Neural crest cell (in vitro differentiated cells): ENCODE measurements at places on chromosomes 6 and 20. TPM values are rescaled to one million over a fixed set of nuclear protein-coding genes. Genes with fewer than 3 reads are reported as not detected.

- no peak for DNase-seq
Measured at GRCh38 chr6:108751851-108752732, 96.1 kb upstream of the ARMC2 start.

LRFN2 gene
- total RNA-seq = 0.14 TPM in 1 of 2 replicates, not detected in the other

- no peak for DNase-seq
Measured at GRCh38 chr6:117771403-117771802, 96.1 kb downstream of the NUS1 start.

KCNS1 gene
- not detected in 2 replicates for total RNA-seq

GRCh38 chr20:55471052-55472006, 534.0 kb downstream of the CBLN4 start:
- DNase-seq = no peak

DNA sequence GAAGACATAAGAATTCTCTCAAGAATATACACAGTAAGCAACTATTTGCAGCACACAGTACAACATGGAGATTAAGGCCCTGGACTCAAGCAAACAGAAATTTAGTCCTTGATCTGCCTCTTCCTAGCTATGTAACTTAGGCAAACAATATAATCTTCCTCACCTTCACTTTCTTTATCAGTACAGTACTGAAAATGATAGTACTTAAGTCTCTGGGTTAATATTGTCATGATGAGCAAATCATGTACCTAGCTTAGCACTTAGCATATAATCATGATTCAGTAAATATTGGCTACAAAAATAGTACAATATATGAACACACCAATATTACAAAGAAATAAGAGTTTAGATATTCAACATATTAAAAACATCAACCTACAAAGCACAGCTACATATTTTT, 320.5 kb downstream of the HACE1 start:
- DNase-seq = no peak

DNA sequence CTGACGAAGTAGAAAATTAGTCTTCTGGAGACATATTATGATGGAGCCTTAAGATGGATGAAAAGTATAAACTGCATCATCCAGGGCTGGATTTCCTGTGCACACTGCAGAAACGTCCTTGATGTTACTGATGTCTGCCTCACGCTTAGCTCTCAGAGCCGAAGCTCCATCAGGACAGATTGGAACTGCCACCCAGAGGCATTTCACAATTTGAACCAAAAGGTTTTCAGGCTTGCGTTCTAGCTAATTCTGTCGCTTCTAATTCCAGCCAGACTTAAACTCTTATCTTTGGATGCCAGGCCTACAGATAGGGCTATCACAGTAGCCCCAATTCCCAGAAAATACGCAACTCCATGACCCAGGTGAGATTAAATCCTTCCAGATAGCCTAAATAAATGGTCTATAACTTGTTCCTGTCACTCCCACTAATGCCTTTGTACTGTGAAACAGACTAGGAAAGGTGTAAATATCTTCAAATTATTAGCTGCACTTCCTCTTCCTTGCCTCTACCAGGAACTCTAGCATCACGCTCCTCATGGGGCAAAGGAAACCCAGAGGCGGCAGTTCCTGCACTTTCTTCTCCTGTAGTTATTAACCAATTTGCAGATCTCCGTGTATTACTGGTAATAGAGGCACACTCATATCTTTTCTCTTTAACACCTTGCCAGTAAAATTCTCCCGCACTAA, 634.6 kb downstream of the PRKN start:
- no peak for DNase-seq

TRMT11 gene
- total RNA-seq = 25.6 and 31.0 TPM in 2 replicates

DNA sequence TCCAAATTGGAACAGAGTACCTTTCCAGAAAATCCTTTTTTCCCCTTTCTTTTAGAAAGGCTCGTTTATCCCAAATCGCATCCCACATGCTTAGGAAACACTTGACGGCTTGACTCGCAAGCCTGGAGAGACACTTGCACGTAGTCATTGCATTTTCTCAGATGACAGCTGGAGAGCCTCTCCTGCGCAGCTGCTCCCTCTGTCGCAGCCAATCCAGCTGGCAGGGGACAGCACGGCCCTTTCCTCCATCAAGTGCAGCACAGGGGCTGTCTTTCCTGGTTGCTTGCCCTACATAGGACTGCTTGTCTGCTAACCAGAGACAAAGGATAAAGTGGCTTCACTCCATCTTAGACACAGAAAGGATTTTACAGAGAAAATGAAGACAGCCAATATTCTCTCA, 77.6 kb upstream of the RGS17 start:
- DNase-seq = no peak

- DNase-seq = no peak
Measured at GRCh38 chr20:60950561-60950960, 301.5 kb upstream of the CDH4 start.

ZSCAN16 gene
- total RNA-seq = 11.1 and 11.8 TPM in 2 replicates

- no peak for DNase-seq
Measured at GRCh38 chr6:18177286-18177965, 22.2 kb downstream of the KDM1B start.

PTCHD4 gene
- 1.2 and 1.4 TPM in 2 replicates for total RNA-seq

- no peak for DNase-seq
Measured at GRCh38 chr6:34070315-34071135, 75.4 kb downstream of the GRM4 start.
